ENCODE measurements at places on chromosomes 6 and 20. TPM values are rescaled to one million over a fixed set of nuclear protein-coding genes. Genes with fewer than 3 reads are reported as not detected.
A peak's percentile ranks its signal among the peaks of the same experiment; 100 is the strongest.

Gene KATNA1
- total RNA-seq, result 24.7 TPM

Gene ELOVL5
- total RNA-seq, result 124 TPM

Gene ZFP64
- 11.8 TPM for total RNA-seq

Gene CYP24A1
- total RNA-seq, result not detected

Gene KCNK16
- total RNA-seq, result not detected

Gene WFDC5
- total RNA-seq, result not detected

Gene CST3
- total RNA-seq, result 1.6 TPM

Gene HUS1B
- 1.6 TPM for total RNA-seq

Gene IRAK1BP1
- 2.7 TPM for total RNA-seq

GRCh38 chr6:126094411-126094810 is 108.1 kb downstream of the TRMT11 start:
- H3K4me3 ChIP-seq, result no peak overlapping the region
- DNase-seq, result no peak
- no peaks in the 10 kb centered on the region for H3K27me3 ChIP-seq
- H3K36me3 ChIP-seq, result no peaks in the 10 kb centered on the region
- no peak overlapping the region for H3K27ac ChIP-seq
- no peaks in the 10 kb centered on the region for H3K4me1 ChIP-seq

GRCh38 chr6:113860181-113860955 is 3.2 kb downstream of the MARCKS start:
- no peak for DNase-seq
- peaks cover 16% of the 10 kb centered on the region for H3K4me1 ChIP-seq
- peaks cover 1% of the 10 kb centered on the region for H3K36me3 ChIP-seq
- H3K4me3 ChIP-seq, result peak overlapping the region; percentile 47
- peaks cover 29% of the 10 kb centered on the region for H3K27me3 ChIP-seq

GRCh38 chr6:133567636-133568035 is 321.3 kb upstream of the TCF21 start:
- peaks cover 6% of the 10 kb centered on the region for H3K4me1 ChIP-seq
- H3K27me3 ChIP-seq, result peaks cover 26% of the 10 kb centered on the region
- no peak for DNase-seq
- no peaks in the 10 kb centered on the region for H3K36me3 ChIP-seq
- H3K4me3 ChIP-seq, result no peak overlapping the region

- no peaks in the 10 kb centered on the region for H3K36me3 ChIP-seq
- H3K4me1 ChIP-seq, result peaks cover 8% of the 10 kb centered on the region
- no peaks in the 10 kb centered on the region for H3K27me3 ChIP-seq
- H3K27ac ChIP-seq, result no peak overlapping the region
- H3K4me3 ChIP-seq, result no peak overlapping the region
- DNase-seq, result no peak
These were observed 24.1 kb upstream of the GTF3C6 start for GRCh38 chr6:110934381-110934898.

DNA sequence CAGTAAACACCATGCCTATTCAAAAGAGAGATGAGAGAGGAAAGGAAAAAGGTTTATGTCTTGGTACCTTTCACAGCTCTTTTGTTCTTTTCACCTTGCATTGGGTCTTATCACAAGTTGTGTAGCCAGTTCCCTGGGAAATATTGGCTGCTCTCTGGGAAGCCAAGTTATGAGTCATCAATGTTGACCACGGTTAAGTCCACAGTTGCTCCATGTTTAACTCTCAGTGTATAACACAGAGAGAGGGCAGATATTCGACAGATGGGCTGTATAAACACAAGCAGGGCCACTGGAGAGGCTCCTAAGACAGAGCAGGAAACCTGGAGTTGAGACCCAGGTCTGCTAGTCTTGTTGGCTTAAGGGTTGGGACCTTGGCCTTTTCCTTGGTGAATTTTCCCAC is 718.6 kb downstream of the QKI start:
- no peaks in the 10 kb centered on the region for H3K36me3 ChIP-seq
- no peak overlapping the region for H3K4me3 ChIP-seq
- DNase-seq, result no peak
- no peaks in the 10 kb centered on the region for H3K4me1 ChIP-seq

- peaks cover 4% of the 10 kb centered on the region for H3K36me3 ChIP-seq
- no peak overlapping the region for H3K4me3 ChIP-seq
- H3K4me1 ChIP-seq, result peaks cover 17% of the 10 kb centered on the region
- H3K27ac ChIP-seq, result no peak overlapping the region
- no peak for DNase-seq
- peaks cover 1% of the 10 kb centered on the region for H3K27me3 ChIP-seq
These were observed 285.3 kb upstream of the PRDM1 start for GRCh38 chr6:105800871-105801270.

DNA sequence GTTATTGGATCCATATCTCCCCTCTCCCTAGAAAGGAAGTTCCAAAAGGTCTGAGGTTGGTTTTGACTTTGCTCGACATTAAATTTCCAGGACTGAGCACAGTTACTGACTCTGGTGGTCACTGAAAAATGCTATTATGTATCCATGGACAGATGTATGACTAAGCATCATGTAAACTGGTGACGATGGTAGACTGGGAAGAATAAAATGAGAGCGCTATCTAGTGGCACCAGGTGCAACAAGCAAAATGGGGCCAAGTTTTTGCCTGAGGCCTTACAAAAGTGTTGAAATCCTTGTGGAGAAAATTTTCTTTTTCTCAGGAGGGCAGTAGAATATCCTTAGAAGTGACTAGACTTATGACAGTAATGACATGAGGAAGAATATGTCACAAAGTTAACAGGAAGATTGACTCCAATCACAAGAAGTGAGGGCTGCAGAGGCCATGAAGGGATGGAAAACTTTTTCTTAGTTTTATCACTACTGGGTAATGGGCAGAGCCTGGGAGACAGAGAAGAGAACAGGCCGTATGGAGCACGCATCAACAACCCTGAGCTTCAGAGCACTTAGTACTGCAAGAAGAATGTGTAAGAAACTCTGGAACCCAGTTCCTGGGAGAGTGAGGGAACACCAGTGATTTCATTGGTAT is 88.9 kb upstream of the ELOVL5 start:
- H3K36me3 ChIP-seq, result no peaks in the 10 kb centered on the region
- H3K27ac ChIP-seq, result no peak overlapping the region
- peak; percentile 14 for DNase-seq
- peaks cover 1% of the 10 kb centered on the region for H3K4me1 ChIP-seq
- H3K4me3 ChIP-seq, result no peak overlapping the region
- H3K27me3 ChIP-seq, result peaks cover 8% of the 10 kb centered on the region

DNA sequence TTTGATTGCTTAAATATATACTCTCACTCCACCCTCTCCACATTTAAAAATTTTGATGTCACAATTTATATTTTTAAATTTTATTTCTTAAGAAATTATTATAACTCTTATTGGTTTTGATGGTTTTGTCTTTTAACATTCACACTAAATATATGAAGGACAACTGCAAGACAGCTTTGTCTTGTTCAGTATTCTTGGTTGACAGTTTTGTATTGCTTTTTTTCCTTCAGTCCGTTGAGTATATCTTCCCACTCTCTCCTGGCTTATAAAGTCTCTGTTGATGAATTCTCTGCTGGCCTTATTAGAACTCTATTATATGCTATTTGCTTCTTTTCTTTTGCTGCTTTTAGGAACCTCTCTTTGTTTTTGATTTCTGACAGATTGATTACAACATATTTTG is 392.2 kb downstream of the C6orf118 start:
- no peaks in the 10 kb centered on the region for H3K36me3 ChIP-seq
- H3K27ac ChIP-seq, result no peak overlapping the region
- H3K27me3 ChIP-seq, result no peaks in the 10 kb centered on the region
- no peaks in the 10 kb centered on the region for H3K4me1 ChIP-seq
- H3K4me3 ChIP-seq, result no peak overlapping the region
- DNase-seq, result no peak

GRCh38 chr6:14750059-14750661 is 495.7 kb upstream of the JARID2 start:
- H3K27me3 ChIP-seq, result no peaks in the 10 kb centered on the region
- peaks cover 6% of the 10 kb centered on the region for H3K36me3 ChIP-seq
- no peak for DNase-seq
- no peak overlapping the region for H3K4me3 ChIP-seq
- H3K4me1 ChIP-seq, result peaks cover 41% of the 10 kb centered on the region

GRCh38 chr6:158836625-158837311 is 17.6 kb upstream of the EZR start:
- no peak for DNase-seq
- H3K4me1 ChIP-seq, result peaks cover 2% of the 10 kb centered on the region
- H3K27me3 ChIP-seq, result peaks cover 8% of the 10 kb centered on the region
- H3K4me3 ChIP-seq, result no peak overlapping the region
- H3K36me3 ChIP-seq, result no peaks in the 10 kb centered on the region

DNA sequence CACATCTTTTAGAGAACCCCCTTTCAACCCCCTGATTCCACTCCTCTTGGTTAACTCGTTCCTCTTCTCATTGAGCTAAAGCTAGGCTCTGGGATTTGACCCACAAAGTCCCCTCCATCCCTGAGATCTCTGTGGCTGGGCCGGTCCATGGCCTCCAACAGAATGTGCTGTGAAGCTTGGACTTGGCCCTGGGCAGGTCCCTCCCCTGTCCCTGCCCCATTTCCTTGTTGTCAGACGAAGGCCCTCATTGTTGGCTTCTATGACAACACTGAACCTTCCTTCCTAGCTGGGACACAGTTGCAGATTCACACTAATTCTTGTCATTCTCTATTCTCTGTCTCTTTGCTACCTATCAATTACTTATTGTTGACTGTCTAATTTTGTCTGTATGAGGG is 156.1 kb downstream of the SYCP2 start:
- H3K27me3 ChIP-seq, result no peaks in the 10 kb centered on the region
- H3K27ac ChIP-seq, result no peak overlapping the region
- H3K36me3 ChIP-seq, result no peaks in the 10 kb centered on the region
- H3K4me1 ChIP-seq, result no peaks in the 10 kb centered on the region

DNA sequence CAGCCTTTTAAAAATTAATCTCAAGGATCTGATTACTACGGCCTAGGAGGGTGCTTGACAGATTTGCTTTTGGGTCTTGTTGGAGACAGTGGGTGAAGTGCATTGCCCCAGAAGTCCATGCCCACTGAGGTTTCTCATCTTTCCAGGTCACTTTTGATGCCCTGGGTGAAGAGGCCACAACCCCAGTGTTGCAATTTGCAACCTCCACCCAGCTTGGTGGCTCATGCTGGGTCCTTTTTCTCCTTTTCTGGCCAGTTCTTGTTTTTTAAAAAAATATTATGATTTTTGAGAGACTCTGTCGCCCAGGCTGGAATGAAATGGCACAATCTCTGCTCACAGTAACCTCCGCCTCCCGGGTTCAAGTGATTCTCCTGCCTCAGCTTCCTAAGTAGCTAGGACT is 9.4 kb downstream of the STX11 start:
- H3K27me3 ChIP-seq, result no peaks in the 10 kb centered on the region
- H3K36me3 ChIP-seq, result peaks cover 32% of the 10 kb centered on the region
- H3K27ac ChIP-seq, result no peak overlapping the region

- no peak for DNase-seq
- H3K27ac ChIP-seq, result no peak overlapping the region
- no peaks in the 10 kb centered on the region for H3K4me1 ChIP-seq
- H3K27me3 ChIP-seq, result no peaks in the 10 kb centered on the region
- H3K4me3 ChIP-seq, result no peak overlapping the region
These were observed 542.6 kb downstream of the HDGFL1 start for GRCh38 chr6:23111984-23112383.
